ENCODE measurements at places on chromosomes 4 and X.
A peak's percentile ranks its signal among the peaks of the same experiment; 100 is the strongest.

GRCh38 chrX:86946569-86946968 lies 571.0 kb upstream of the KLHL4 start:
- DNase-seq: peak; percentile 36

DNA sequence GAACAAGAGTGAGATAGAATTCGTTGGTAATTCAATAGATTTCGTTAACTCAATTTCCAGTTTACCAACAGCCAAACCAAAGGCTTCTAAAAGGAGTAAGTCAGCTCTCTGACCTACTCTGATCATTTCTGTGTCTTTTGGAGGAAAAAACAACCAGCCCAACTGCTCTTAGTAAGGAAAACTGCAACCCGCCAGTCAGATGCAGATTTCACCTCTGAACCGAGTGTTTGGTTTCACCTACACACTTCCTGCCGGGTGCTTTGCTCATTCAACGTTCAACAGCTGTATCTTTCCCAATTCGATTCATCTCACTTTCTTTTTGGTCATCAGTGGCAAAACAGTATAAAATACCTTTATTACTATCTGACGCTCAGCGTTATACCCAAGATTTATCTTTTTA lies 24.5 kb downstream of the TMSB4X start:
- no peak for DNase-seq

DNA sequence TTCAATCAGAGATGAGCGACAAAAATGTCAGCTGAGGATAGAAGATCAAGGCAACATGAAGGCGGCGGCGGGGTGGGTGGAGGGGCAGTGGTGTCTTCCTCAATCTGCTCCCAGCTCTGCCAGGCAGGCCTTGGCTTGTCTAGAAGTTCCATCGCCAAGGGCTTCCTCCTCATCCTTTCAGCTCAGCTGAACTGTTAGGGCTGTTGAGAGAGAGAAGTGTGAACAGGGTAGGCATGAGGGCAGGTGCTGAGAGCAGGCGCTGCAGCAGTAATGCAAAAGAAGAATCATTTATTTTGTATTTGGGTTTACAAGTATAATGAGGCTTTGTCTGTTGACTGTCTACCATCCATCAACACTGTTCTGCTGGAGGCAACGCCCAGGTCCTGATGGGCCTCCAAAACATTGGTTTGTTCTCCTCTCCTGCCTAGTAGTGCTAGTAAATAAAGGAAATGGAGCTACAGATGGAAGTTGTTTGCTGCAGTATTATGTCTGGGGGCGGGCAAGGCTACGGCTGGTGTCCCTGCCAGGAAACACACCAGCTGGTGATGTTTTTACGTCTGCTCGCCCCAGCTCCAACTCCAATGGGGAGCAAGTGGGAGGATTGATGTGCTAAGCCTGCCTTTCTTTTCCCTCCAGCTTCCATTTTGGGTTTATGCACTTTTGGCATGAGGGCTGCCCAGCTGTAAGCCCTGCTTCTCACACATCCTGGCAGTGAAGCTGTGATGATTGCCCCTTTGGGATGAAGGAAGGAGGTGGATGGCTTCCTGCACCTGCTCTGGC lies 139.4 kb upstream of the BOD1L1 start:
- no peak for DNase-seq

DNA sequence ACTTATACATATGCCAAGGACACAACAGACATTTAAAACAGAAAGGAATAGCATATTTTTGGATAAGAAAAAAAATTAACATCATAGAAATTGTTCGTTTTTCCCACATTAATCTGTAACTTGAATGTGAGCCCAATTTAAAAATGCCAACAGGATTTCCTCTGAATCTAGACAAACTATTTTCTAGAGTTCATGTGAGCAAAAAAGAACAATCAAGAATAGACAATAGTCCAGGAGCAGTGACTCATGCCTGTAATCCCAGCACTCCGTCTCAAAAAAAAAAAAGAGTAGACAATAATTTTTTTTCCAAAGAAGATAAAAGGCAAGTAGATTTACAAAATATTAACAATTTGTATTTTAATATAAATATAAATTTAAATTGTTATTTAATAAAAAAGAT lies 73.7 kb upstream of the DUSP21 start:
- no peak for DNase-seq

- DNase-seq: no peak
Measured at GRCh38 chr4:186827534-186827897, 103.9 kb upstream of the FAT1 start.

GRCh38 chr4:78671903-78672815 lies 104.0 kb upstream of the BMP2K start:
- no peak for DNase-seq

- DNase-seq: no peak
Measured at GRCh38 chr4:14294611-14295010, 667.1 kb upstream of the BOD1L1 start.

DNA sequence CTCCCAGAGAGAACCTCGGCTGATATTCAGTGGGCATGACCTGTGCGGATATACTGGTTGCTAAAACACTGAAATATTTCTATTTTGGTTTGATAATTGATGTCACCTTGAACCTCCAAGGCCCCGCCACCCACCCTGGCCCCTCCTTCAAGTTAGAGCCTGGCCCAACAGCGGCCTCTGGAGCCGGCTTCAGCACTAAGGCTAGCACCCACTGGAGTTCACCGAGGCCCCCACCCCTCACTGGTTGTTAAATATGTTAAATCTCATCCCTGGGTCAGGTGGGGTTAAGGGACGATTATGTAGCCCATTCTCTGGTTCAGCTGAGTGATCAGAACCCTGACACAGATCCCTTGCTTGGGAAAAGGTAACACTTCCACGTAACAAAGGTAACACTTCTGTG lies 24.3 kb downstream of the SEL1L3 start:
- DNase-seq: no peak

All from NCI-H146 (cell line).